Fibroblast of gingiva (primary cell): ENCODE measurements at places on chromosomes 1 and 21.

- DNase-seq, result no peak
These were observed 56.8 kb downstream of the C1orf21 start for GRCh38 chr1:184443624-184444023.

DNA sequence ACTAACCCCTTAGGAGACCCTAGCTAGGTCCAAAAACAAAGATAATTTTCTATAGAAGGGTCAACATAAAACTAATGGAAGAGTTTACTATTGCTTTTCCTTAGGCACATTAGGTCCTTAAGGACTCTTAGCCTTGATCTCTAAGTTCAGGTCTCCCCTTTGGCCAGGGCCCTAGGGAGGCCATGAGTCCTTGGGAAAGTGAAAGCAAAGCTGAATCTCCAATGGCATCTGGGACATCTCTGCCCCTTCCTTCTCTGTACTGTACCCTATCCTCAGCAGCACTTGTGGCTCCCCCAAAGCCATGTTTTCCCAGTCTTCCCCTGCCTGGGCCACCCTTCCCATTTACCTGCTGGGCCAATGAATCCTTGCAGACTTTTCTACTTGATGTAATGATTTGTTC, 14.3 kb downstream of the IER5 start:
- no peak for DNase-seq

GRCh38 chr1:200684015-200684414, 14.3 kb upstream of the DDX59 start:
- peak; percentile 4 for DNase-seq

DNA sequence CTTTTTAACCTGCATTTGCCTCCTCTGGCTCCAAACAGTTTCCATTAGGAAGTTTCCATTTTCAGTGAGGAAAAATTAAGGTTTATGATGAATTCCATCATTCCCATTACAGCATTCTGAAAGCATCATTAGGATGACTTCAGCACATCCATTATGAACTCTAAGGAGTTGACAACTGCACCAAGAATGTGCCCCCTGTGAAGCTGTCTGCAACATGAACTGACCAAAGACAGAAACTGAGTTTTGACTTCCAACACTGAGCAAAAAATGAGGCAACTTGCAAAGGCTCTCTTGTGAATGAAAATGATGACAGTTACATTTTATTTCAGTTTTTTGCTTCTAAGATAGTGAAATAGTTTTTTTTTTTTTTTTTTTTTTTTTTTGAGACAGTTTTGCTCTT, 18.3 kb upstream of the KCNE1 start:
- peak; percentile 72 for DNase-seq

DNA sequence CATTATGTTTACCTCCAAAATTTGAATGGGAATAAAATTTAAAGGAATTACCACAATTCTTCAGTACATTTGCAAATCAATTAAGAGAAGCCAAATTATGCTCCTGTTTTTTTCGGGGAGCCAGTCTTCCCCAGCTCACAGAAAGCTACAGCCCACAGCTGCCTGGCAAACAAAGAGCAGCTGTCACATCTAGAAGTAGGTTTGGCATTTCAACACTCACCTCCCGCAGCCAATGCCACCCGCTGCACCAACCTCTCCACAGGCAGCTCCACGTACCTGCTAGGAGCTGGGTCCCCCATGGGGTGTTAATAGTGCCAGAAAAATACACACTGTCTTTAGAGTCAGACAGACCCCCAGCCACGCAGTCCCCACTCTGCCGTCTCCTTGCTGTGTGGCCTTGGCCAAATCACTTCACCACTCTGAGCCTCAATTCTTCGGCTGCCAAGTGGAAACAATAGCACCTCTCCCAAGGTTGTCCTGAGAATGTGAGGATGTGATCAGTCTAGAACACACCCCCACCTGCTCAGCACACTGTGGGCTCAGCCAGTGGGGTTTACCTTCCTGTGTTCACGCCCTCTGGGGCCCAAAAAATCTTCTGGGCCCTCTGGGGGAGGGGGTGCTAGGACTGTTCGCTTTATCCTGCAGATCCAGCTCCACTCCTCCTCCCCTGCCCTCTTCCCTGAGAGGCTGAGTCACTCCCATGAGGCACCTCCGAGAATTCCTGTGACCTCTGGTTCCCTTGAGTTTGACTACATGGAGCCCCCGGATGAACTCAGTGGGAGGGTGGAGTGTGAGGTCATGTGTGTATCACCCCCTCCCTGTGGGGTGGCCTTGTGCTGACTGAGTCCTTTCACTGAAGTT, 204.3 kb upstream of the GRIK3 start:
- no peak for DNase-seq

GRCh38 chr1:246513619-246514343, 6.7 kb upstream of the SMYD3 start:
- DNase-seq, result no peak

DNA sequence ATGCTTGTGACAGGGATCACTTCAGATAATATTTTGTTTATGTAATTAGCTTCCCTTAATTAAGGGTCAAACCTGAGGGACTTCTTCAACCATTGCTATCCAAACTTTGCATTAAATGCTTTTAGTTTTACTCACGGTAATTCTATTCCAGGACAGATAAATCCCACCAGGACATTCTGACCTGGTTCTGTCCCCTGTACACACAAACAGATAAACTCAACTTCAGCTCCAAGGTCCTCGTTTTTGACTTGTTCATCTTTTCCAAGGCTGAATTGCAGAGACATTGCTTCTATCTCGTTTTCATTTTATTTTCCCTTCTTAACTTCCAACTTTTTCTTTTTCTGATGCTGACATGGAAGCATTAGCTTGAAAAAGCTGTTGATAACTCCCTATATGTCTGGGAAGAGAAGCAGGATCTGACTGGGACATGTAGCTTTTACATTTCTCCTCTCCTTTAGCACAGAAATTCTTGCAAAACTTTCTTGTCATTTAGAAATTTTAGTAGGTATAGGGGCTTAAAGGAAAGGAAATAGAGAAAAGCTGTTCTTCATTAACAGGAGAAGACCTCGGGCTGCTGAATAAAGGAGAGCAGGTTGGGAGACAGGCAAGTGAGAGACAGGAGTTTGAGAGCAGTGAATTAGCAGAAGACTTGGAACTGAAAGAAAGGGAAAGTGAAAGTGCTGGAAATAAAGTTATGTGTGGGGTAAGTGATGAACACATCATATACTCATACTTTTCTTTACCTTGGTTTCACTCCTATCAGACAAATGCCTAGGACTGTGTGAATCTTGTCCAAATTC, 231.7 kb upstream of the B3GALT2 start:
- DNase-seq, result peak; percentile 14

DNA sequence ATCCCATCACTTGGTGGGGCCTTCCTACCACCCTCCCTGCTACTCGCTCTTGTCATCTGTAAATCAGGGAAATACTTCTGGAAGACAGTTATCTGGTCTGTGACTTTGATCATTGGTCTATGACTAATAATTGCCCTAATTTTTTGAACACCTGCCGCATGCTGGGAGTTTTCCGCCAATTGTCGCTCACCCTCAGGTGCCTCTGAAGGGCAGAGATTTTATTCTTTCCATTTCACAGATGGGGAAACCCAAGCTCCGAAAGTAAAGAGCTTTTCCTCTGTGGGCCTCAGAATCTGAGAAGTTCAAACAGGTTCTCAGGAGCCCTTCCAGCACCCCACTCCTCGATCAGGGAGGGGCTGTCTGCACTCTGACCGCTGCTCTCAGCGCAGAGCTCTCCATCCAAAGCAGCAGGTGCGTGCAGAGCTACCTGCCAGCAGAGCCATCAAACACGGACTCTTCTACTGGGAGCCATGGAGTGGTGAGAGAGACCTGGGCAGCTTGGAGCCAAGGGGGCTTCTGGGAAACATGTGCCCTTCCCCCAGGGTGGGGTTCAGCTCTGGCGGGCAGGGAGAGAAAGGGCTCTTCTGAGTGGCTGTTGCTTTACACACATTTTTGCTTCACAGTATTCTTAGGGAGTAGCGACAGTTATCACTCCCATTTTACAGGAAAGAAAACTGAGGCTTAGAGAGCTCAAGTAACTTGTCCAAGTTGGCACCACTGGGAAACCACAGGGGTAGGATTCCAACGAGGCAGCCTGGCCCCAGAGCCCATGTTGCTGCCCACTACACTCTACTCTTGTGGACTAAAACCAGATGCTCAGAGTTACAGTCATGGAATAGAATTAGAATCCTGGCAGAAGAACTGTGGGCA, 5.8 kb upstream of the RUNX3 start:
- DNase-seq, result no peak

DNA sequence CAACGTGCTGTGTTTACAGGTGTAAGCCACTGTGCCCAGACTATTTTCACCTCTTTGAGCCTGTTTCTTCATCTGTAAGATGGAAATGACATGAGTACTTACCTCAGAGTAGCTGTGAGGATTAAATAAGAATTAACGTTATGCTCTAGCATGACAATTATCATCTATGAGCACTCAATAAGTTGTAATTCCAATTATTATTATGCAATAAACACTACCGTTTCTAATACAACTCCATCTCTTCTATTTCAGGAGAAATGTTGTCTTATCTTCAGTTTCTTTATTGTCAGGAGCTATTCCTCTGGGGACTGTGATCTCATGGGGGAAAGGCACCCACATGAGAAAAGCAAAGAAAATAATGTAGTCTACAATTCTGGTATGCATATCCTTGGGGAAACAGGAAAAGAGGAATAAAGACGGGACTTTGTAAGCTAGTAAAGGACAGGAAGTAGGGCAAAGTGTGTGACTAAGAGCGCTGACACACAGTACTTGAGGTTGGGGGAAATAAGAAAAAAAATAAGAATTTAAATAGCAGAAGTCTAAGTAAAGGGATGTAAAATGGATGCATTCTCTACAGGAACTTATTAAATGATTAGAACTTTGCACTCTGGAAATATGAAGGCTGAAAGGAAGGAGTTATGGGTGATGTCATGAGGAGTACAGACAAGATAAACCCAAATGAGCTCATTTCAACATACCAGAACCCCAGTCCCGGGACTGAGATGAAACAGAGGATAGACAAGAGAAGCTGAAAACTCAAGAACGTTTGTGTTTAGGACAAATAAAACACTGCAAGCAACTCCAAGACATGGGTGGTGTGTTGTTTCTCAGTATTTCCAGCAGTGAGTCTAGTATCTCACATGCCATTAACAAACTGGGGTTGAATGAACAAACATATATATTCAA, 9.8 kb downstream of the PHC2 start:
- DNase-seq, result no peak
